ENCODE measurements at places on chromosomes 2 and 18. TPM values are rescaled to one million over a fixed set of nuclear protein-coding genes. Genes with fewer than 3 reads are reported as not detected.

Gene ZSCAN30
- total RNA-seq, result 15.6 TPM

Gene SERPINB10
- not detected for total RNA-seq

Gene CSRNP3
- not detected for total RNA-seq

Gene SKA1
- 27.0 TPM for total RNA-seq

Gene SLC19A3
- total RNA-seq, result not detected

Gene LIMS4
- total RNA-seq, result 0.59 TPM

Gene RNF144A
- total RNA-seq, result 37.5 TPM

Gene PDCL3
- 35.0 TPM for total RNA-seq

Gene KIDINS220
- total RNA-seq, result 36.7 TPM

Gene CHST9
- not detected for total RNA-seq
